ENCODE measurements at places on chromosomes 6 and 20.
A peak's percentile ranks its signal among the peaks of the same experiment; 100 is the strongest.

DNA sequence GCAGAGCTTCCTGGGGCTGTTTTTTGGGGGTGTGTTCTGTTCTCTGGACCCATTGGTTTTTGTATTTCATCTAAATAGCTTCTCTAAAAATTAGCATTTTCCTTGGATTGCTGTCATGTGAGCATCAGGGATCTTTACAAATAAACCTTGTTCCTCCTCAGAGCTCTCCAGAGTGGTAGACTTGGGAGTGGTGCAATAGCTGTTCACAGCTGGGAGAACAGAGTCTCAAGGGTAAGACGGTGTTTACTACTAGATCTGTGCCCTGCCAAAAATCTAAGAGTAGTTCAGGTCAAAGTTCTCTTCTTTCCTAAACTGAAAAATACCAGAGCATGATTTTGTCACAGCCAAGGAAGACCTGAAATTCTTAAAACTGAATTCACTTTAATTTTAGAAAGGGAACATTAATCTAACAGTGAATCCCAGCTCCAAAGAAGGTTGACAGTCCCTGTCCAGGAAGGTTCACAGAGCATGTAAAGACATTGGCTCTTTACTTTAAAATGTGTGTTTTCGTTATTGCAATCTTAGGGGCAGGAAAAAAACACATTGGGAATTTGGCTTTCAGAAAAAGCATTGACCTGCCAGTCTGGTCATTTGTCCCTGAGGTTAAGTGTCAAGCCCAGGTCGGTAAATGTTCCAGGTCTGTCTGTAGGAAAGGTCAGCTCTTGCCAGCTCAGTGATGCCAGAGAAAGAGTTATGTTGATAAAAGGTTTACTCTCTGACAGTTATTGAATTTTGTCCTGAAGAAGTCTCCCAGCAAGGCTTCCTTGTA is 43.3 kb downstream of the VAPB start:
- no peak for DNase-seq

GRCh38 chr20:38435555-38435939 is 419 bp upstream of the SNHG17 start:
- DNase-seq = no peak

DNA sequence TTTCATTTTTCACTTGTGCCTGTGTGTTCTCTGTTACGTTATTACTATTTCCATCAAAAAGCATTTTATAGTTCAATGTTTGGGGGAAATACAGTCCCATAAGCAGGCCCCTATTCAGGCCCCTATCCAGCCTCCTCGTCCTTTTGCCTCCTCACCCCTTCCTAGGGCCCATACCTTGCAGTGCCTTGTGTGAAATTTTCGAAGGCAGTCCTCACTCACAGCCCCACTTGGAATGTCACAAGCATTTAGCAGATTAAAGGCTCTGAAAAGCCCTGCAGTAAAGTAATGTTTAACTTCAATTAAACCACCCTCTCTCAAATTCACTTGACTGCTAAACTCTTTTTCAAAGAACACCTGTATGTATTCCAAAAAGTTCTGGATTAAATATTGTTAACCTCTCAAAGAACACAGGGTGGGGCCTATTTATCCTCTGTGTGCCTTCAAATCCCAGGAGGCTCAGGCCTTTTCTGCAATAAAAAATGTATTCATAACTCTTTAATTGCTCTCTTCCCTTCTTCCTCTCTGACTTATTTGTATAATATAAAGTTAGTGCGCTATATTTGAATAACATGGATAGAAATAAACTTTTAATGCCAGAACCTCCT is 202.5 kb downstream of the FOXA2 start:
- no peak for DNase-seq

DNA sequence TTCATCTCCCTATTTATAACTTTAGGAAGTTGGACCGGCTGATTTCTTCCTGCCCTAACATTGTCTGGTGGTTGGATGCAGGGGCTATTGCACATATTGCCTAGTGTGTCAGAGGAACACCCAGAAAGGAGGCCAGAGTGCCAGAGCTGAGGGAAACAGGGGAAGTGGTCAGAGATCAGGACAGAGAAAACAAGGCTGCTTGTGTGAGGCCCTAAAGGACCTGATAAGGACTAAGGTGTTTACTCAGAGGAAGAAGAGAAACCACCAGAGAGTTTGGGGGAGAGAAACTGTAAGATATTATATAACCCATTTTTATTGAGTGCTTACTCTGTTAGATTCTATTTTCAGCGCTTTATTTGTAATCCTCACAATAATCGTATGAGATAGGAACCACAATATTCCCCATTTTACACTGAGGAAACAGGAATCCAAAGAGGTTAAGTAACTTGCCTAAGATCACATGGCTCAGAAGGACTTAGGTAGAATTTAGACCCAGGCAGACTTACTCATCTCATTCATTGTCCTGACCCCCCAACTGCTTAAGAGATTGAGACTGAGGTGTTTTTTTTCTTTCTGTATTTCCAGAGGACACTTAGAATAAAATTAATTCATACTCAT is 54.0 kb upstream of the REV3L start:
- peak; percentile 84 for DNase-seq

DNA sequence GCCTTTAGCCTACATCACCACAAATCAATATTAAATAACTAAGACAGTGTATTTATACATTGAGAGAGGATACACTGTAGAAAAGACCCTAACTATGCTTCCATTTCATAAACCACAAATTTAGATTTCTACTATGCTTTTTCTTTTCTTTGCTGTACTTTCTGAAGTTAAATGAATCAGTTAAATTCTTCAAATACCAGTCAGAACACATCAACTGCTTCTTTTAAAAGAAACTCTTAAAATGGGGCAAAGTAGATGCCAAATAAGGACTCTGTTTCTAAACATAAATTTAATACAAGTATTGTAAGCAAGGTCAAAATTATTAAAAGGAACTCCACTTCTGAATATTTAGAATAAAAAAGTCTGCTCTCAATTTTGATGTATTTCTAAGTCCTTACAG is 76.9 kb downstream of the GMDS start:
- DNase-seq = no peak

All from OCI-M1 (cell line).